ENCODE measurements at places on chromosomes 4 and X.

GRCh38 chrX:1443496-1444075, 9.1 kb downstream of the ASMTL start:
- no peak for DNase-seq

DNA sequence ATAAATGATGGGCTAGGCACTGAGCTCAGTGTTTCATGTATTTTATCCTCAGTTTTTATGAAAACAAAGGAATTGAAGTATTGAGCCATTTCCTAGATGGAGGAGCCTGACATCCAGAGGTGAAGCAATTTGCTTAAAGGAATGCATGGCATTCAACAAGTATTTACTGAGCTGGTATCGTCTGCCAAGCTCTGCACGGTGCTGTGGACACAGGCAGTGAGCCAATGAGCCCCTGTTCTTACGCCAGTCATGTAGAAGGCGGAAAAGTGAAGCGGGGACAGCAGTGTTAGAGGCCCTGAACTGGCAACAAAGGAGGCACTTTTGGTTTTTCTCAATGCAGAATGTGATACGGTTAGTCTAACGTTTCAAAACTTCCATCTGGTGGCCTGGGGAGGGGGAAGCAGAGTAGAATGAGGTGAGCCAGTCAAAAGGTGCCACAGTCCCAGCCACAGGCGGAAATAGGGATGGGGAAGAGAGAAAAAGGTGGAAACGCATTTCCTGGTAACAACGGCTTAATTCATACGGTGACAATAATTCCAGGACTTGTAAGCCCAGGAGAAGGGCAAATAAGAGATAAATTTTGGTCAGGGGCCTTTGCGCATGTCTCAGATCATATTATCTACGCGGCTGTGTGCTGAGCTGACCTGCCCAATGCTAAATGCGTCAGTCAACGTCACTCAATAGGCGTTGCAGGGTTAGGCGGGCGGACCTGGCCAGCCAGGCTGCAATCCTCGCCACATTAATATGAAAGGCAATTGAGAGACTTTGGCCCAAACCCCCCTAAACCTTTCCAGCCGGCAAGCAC, 133.9 kb downstream of the AFAP1 start:
- no peak for DNase-seq

DNA sequence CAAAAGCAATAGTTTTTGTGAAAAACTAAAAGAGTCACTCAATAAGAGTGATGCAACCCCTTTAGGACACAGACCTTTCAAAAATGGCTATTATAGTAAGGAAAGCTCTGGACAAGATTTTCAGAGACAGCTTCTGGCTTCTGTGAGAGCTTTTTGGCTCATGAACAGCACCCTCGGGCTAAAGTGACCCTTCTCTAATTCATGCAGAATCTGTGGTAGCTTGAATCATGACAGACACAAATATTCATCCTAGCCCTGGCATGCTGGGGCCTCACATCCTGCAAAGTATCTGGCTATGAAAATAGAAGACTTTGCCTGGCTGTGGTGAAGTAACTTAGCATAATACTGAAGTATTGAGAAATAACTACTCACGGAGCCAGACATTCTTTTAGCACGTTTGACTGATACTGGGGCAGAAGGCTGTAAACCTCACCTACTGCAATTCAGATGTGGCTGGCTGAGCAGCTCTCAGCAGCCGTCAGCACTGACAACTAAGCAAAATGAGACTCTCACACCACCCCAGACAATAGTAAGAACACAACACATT, 327.3 kb downstream of the MAPK10 start:
- DNase-seq = no peak

DNA sequence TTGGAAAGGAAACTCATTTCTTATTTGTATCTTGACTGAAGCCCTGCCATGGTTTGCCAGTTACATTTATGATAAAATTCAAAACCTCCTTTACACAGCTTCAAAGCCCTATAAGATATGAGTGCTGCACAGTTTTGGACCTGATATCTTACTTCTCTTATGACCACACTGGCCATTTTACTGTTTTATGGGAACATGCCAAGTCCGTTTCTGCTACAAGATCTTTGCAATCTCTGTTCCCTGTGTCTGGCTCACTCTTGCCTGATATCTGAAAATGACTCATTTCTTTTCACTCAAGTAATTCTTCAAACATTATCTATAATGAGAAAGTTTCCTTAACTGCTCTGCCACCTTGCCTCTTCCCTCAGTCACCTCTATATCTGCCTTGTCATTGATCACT, 247.3 kb downstream of the SPOCK3 start:
- DNase-seq = no peak

GRCh38 chr4:38559374-38559773, 104.6 kb upstream of the KLF3 start:
- no peak for DNase-seq

DNA sequence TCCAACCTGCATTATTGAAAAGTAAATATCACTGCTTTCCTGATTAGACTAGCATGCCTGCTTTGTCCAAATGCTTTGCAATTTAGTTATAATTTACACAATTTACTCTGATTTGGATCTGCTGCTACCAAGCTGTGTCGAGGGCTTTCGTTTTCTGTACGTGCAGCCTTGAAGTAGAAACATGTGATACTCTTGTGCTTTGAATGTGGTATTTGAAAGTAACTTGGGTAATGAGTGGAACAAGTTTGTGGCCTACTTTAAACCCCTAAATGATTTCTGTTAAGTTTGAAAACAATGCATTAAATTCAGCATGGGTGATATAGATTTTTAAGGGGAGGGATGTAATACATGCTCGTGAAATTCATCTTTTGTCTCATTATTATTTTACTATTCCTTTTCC, 240.7 kb downstream of the IQCM start:
- DNase-seq = no peak

- no peak for DNase-seq
Observed at GRCh38 chr4:43189741-43190140, 297.2 kb downstream of the GRXCR1 start.

- DNase-seq = peak; percentile 17
Observed at GRCh38 chr4:2831611-2832308, 11.9 kb upstream of the ADD1 start.

DNA sequence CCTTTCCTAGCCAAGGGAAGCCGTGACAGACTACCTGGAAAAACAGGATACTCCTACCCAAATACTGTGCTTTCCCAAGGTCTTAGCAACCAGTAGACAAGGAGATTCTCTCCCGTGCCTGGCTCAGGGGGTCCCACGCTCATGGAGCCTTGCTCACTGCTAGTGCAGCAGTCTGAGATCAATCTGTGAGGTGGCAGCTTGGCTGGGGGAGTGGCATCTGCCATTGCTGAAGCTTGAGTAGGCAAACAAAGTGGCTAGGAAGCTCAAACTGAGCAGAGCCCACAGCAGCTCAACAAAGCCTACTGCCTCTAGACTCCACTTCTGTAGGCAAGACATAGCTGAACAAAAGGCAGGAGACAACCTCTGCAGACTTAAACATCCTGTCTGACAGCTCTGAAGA, 177.1 kb downstream of the PARM1 start:
- no peak for DNase-seq

GRCh38 chrX:2589186-2590020, 88.6 kb upstream of the DHRSX start:
- DNase-seq = no peak

GRCh38 chr4:176011529-176011928, 54.1 kb upstream of the WDR17 start:
- no peak for DNase-seq

DNA sequence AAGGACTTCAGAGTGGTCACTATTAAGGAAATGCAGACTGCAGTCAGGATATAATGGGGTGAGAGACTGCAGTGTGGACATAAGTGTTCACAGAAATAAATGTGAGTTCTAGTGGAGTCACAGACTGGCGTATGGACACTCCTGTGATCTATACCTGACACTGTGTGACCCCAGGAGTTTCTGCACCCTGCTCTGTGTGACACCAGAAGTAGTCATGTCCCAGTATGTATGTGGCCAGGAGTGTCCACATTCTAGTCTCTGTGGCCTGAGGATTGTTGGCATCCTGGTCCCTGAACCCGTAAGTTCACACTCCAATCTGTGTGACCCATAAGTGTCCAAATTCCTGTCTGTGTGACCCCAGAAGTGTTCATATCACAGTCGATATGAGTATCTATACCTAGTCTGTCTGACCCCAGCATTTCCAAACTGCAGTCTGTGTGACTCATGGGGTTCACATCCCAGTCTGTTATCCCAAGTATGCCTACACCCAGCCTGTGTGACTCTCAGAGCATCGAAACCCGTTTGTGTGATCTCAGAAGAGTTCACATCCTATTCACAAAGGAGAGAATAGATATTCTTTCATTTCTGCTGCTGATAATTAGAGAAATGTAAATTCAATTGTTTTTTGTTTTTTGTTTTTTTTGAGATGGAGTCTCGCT, 16.3 kb downstream of the WDR13 start:
- no peak for DNase-seq

DNA sequence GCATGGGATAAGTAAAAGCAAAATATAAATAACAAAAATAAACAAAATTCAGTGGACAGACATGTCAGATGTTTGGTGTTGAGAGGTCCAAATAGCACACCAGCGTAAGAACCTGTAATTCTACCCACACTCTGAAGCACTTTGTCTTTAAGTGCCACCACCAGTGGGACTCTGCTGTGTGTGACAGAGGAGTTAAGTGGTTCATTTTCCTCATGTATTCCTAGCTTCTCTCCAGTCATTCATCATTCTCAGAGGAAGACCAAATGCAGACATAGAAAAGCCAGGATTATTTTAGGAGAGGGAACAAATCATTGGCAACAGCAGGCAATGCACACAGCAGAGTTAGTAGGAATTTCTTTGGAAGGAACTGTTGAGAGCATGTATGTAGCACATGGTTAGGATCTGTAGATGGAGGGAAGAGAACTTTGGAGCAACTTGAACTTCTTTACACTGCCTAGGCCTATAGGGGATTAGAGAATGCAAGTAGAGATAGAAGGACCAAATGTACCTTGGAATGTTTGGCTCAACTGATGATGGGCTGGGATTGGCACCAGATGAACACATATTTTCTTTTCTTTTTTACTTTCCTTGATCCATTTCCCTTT, 43.0 kb upstream of the ARHGAP24 start:
- DNase-seq = no peak

Measured in activated B cell treated with CpG ODN at 0.5 μM for 24 hours (primary cell).